ENCODE measurements at places on chromosomes 4 and X.

DNA sequence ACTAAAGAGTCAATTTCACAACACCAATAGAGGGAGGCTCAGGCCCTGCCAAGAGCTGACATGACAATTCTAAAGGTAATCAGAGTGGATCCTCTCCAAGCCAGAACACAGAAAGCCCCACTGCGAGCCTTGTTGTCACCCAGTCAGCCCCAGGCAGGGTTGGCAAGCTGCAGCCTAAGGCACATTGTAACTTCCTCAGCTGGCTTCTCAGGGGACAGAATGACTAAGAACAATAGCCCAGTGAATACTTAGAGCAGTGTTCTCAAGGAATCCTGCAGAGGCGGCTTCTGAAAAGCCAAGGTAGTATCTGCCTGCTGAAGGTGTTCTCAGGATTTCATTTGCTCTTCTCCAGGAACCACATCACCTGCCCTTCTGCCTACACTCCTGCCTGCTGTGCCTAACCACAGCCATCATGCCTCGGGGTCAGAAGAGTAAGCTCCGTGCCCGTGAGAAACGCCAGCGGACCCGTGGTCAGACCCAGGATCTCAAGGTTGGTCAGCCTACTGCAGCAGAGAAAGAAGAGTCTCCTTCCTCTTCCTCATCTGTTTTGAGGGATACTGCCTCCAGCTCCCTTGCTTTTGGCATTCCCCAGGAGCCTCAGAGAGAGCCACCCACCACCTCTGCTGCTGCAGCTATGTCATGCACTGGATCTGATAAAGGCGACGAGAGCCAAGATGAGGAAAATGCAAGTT lies at the start of gene MAGEB4:
MAGEB4 (plus strand) TSS at position 277 of the 692 bp plus-strand sequence; CDS start at position 413, 136 bp downstream.
- DNase-seq = no peak

- DNase-seq = no peak
Observed at GRCh38 chr4:113141901-113142346, 92.5 kb downstream of the ANK2 start.

GRCh38 chr4:42596918-42597317 lies 60.0 kb downstream of the ATP8A1 start:
- DNase-seq = no peak

- DNase-seq = no peak
Observed at GRCh38 chr4:186935901-186936300, 212.2 kb upstream of the FAT1 start.

GRCh38 chr4:84814094-84814750 lies 152.3 kb downstream of the WDFY3 start:
- DNase-seq = no peak

DNA sequence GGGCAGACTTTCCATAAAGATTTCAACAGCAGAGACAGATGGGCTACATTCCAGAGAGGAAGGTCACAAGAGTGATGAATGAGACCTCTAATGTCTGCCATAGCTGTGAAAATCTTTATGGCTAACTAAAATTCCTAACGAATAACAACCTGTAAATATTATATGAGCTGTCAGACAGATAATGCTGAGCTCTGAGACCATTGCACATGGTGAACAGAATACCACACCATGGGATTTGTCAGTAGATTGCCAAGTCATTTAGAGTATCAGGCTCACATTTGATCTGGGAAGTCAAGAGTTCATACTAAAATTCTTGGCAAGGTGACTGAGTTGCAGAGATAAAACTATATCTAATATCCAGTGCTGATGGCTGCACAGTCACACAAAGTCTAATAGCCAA lies 259.2 kb upstream of the FTHL17 start:
- DNase-seq = no peak

DNA sequence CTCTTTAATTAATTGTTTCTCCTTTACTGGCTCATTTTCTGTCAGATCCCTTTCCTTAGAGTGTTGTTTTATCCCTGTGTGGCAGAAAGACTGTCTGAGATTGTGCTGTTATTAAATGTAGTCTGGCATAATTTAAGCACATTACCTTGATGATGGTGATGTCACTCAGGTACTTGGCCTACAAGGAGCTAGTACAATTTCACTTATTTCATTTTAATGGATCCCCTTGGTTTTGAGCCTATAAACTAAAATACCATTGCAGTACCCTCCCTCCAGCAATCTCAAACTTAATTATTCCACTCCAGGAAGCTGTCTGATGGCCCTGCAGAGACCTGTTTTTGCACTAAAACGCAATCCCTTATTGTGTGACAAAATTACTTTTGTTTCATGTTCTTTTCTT lies 968.6 kb downstream of the ADGRL3 start:
- no peak for DNase-seq

DNA sequence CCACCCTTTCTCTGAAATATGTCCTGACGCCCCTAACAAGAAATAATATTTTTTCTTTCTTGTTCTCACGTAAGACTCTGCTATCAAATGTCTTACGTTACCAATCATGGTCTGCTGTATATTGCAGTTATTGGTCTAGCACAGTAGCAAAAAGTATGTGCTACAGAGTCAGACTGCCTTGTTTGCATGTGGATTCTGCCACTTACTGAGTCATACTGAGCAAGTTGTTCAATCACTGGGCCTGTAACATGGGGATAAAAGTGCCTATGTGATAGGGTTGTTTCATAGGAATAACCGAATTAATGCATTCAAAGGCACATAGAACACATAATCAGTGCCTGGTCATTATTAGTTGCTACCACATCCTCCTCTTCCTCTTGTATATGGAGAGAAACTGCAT lies 14.1 kb downstream of the RPGR start:
- no peak for DNase-seq

- no peak for DNase-seq
Observed at GRCh38 chr4:149031399-149031798, 589.2 kb upstream of the NR3C2 start.

GRCh38 chr4:183987987-183988392 lies 82.9 kb downstream of the STOX2 start:
- no peak for DNase-seq
